EH (cell line): ENCODE measurements at places on chromosomes 16 and 17.

GRCh38 chr16:31335431-31335830 lies 19.5 kb upstream of the ITGAX start:
- DNase-seq: no peak

GRCh38 chr16:54720259-54720658 lies 210.4 kb upstream of the IRX5 start:
- no peak for DNase-seq

DNA sequence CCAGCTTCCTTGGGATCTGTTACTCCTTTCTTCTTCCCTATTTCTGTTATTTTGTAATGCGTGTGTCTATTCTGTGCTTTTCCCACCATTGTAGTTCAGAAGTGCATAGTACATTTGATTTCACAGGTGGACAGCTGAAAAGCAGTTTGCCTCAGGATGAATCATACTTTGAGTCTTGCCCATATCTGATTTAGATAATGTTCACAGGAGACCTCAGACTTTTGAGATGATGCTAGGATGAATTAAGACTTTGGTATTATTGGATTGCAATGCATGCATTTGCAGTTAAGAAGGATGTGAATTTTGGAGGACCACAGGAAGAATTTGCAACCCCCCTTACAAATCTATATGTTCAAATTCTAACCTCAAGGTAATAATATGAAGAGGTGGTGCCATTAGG lies 769.6 kb downstream of the CDH11 start:
- DNase-seq: peak; percentile 18

- no peak for DNase-seq
Observed at GRCh38 chr16:23148166-23148512, 1.1 kb downstream of the USP31 start.

DNA sequence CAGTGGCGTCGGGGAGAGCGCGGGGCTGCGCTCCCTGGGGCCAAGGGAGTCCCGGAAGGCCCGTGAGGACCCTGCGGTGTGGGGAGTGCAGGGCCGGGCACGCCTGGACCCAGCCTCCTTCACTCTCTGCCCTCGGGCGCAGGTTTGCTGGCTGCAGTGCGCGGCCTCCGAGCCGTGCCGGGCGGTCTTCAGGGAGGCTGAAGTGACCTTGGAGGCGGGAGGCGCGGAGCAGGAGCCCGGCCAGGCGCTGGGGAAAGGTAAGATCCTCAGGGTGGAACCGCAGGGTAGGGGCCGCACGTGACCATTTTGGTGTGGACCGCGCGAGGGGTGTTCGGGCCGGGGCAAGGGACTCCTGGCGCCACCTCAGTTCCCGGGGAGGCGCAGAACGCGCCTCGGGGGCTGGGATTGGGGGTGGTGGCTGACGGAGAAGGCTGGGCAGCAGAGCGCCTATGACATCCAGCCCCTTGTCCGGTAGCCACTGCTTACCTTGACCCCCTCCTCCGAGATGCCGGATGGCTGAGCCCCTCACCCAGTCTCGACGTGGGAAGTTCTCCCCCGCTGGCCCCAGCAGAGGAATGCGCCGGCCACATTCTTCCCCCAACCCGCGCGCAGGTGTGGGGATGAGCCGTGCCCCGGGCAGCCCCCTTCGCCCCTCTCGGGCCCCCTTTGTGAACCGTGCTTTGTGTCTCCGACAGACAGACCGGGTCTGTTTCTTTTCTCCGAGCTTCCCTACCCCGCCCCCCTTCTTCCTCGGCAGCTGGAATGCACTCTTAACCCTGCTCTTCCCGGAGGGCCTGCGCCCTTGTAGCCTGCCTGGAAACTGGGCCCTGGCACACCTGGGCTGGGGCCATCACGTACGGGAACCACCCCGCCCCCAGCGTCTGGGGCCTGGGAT lies 631 bp downstream of the CDH3 start:
- DNase-seq: no peak

DNA sequence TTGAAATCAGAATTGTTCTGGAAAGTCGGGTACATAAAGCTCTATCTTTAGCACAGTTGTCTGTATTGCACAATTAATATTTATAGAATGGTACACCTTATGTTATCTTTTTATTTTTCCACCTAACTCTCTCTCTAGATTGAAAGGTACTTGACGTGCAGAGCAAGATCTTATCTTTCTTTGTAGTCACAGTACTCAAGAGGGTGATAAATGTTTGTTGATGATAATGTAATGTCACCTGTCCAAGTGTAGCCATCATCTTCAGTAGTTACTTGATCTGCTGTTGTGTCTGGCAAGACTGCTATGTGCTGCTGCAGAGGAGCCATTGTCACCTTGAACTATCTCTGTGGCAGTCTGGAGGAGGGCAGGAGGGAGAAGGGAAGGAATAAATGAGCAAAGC lies 5.3 kb downstream of the HMOX2 start:
- no peak for DNase-seq

- DNase-seq: no peak
Observed at GRCh38 chr17:33201283-33201682, 91.8 kb downstream of the ASIC2 start.

DNA sequence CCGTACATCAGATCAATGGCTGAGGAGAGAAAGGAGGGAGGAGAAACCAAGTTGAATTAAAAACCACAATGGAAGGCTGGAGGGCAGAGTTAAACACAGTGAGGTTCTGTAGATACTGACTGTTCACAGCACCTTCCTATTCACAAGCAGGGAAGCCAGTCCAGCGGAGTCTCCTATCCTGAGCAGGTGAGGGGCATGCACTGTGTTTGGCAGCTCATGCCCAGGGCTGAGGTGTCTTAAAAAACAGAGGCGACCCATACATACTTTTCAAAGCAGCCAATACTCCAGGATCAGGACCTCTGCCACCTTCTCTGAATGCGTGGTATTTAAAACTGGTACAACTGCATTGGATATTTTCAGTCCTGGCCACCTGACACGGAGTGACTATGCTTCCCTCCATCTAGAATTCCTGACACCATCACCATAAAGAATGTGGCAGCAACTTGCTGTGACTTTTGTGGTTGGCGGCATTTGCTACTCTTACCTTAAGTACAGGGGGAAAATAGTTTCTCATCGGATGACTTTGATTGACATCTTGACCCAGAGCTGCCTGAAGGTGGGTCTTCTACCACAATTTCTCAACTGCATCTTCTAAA lies 21.5 kb downstream of the USP22 start:
- DNase-seq: no peak

DNA sequence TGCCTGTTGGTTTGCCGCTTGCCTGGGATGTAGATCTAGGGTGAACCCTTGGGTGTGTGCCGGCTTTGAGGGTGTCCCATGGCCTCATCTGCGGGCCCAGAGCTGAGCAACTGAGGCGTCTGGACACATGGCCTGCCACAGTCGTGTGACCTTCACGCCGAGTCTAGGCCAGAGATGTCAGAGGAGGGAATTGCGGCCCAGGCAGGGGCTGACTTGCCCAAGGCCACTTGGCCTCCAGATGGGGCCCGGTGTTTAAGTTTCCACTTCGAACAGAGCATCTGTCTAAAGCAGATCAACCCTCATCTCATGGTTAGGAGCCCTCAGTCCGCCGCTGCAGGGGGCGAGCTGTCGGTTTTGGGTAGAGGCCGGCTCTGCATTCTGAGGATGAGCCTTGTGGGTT lies 28.0 kb upstream of the FOXK2 start:
- no peak for DNase-seq

DNA sequence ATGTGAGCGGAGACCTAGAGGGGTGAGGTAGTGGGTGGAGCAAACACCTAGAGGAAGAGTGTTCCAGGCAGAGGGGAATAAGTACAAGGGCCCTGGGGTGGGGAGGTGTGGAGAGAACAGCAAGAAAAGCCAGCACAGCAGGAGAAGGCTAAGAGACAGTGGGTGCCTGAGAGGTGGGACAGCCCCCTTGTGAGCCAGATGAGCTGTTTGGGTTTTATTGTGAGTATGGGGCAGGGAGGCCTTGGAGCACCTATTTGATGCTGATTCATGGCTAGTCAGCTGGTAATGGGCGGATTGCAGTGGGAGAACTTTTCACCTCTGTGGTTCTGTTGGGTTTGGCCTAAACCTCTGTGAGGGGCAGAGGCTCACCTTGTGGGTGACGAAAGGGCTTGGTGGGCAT lies 68.4 kb downstream of the ABCC1 start:
- DNase-seq: no peak

- no peak for DNase-seq
Observed at GRCh38 chr17:55201308-55201932, 63.3 kb upstream of the HLF start.

- no peak for DNase-seq
Observed at GRCh38 chr16:64077242-64077641, 1044.6 kb downstream of the CDH11 start.

DNA sequence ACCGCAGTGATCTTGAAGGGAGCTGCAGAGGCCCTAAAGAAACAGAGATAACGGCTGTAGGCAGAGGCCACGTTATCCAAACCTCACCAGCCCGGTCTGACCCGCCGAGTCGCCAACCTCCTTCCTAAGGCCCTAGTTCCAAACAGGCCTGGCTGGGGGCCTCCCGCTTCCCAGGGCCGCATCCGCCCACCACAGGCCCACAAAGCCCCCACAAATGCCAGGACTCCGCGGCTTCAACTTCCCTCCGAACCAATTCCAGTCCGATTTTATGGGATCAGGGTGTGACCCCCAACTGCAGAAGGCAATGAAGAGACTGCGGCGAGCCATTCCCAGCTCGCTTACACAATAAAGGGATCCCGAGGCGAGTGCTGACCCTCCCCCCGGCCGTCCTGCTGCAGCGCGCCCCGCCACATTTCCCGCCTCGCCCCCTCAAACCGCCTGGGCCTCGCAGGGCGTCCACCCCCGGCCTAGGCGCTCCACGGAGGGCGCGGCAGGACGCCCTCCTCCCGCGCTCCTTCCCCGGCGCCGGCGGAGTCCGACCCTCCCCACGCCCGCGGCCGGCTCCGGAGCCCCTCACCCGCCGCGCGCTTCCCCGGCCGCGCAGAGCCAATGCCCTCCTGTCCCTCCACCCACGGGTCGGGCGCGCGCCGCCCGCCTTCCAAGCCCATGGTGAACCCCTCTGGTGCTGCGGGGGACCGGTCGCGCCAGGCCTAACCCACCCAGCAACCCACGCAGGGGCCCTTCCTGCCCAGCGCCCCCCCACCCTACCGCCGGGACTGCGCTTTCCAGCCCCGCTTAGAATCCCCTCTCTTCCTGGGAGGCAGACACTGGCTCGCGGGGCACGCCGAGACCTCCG lies 926 bp downstream of the MYH10 start:
- peak; percentile 40 for DNase-seq

- no peak for DNase-seq
Observed at GRCh38 chr16:49716339-49716934, 139.5 kb downstream of the ZNF423 start.

- DNase-seq: peak; percentile 80
Observed at GRCh38 chr17:78661093-78661770, 84.0 kb upstream of the DNAH17 start.

GRCh38 chr16:68920349-68920748 lies 77.0 kb downstream of the TANGO6 start:
- DNase-seq: no peak

GRCh38 chr16:83714286-83714685 lies 93.5 kb upstream of the HSBP1 start:
- peak; percentile 58 for DNase-seq

DNA sequence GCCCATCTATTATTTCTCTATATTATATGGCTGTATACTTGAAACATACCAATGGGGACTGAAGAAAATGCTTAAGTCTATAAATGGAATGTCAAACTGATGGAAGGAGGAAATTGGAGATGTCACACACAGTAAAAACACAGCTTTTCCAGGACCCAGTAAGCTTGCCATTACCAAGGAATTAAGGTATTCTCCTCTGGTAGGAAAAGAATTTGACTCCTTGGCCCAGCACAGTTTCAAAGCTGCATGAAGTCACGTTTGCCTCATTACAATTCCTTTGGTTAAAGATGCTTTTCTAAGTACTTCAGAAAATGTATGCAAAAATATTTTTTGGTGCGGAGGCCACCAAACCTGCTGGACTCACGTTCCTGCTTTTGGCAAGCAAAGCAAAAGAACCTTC lies 48.5 kb downstream of the CDH13 start:
- DNase-seq: peak; percentile 89

DNA sequence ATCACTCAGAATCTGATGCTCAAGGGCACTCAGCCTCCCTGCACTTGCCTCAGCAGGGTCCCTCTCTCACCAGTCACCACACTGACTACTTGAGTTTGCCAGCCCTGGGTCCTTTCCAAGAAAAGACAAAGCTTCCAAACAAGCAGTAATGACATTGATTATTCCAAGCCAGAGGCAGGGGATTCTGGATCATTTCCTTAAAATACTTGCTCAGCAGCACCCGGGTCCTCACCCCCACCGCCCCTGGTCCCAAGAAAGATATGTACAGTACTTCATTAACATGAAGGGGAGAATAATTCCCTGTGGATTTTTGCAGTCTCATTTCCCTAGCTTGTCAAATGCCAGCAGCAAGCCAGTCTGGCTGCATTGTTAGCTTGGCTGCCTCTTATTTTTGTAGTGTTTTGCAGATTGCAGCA lies 83.2 kb upstream of the GNAO1 start:
- no peak for DNase-seq

DNA sequence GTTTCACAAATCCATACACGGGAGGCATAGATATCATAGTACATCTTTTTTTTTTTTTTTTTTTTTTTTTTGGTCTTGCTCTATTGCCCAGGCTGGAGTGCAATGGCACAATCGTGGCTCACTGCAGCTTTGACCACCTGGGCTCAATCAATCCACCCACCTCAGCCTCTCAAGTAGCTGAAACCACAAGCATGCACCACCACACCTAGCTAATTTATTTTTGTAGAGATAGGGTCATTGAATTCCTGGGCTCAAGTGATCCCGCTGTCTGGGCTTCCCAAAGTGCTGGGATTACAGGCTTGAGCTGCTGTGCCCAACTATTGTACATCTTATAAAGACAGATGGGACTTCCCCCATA lies 3.5 kb upstream of the RAPGEFL1 start:
- no peak for DNase-seq

DNA sequence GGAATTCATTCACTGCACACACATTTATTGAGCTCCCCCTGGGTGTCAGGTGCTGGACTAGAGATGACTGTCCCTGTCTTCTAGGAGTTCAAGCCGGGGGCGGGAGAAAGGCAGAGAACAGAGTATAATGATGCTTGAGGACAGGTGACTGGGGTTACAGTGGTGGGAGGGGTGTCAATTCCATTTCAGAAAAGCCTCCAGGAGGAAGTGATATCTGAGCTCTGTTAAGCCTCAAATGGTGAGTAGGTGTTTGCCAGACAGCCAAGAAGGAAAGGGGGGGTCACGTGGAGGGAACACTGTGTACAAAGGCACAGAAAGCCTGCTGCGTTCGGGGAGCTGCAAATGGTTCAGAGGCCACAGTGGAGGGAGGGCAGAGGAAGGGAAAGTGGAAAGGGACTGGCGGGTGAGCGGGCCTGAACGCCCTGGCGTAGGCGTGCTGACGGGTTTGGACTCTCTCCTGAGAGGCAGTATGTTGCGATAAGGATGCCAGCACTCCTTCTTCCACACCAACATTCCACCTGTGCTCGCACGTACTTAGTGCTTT lies 9.7 kb upstream of the NXPH3 start:
- no peak for DNase-seq

GRCh38 chr16:51137097-51137496 lies 14.0 kb downstream of the SALL1 start:
- DNase-seq: peak; percentile 43
